ENCODE measurements at places on chromosomes 5 and 9.

DNA sequence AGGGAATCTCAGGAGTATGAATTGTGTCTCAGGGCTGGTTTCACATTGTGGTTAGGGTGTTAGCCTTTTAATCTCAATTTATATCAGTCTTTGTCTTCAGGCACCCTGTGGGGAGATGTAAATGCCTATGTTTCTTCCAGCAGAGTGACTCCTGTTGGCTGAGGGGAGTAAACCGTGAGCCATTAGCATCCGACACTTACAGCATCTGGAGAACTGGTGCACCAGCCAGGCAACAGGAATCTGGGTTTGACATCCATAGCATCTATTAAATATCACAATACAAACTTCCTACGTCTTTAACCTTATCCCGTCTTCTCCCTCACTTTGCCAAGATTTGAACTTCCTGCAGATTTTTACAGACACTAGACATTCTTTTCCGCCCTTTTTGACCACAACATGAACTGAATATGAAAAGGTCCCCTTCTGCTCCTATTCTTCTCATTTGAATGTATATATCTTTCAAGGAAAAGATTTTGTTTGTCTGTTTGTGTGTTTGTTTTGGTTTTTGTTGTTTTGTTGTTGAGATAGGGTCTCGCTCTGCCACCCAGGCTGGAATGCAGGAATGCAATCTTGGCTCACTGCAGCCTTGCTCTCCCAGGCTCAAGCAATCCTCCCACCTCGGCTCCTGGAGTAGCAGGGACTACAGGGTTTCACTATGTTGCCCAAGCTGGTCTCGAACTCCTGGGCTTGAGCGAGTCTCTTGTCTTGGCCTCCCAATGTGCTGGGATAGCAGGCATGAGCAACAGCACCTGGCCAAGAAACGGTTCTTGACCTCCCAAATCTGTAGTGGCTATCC is 626.2 kb downstream of the TLR4 start:
- no peak for DNase-seq

DNA sequence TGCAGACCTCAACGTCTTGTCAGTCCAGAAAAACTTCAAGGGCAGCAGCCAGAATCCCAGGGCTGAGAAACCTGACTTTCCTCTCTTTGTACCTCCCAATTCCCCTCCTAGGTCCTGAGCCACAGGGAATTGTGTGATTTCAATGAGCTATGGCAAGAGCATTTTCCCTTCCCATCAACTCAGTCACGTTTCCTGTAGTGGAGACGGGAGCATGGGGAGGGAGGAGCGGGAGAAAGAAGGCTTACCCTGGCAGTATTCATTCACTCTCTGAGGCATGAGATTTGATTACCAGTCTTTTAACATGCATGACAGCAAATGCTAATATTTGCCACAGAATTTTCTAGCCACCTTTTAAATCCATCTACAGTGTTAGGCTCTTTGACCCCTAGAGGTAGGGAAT is 109.4 kb upstream of the TBCA start:
- no peak for DNase-seq

DNA sequence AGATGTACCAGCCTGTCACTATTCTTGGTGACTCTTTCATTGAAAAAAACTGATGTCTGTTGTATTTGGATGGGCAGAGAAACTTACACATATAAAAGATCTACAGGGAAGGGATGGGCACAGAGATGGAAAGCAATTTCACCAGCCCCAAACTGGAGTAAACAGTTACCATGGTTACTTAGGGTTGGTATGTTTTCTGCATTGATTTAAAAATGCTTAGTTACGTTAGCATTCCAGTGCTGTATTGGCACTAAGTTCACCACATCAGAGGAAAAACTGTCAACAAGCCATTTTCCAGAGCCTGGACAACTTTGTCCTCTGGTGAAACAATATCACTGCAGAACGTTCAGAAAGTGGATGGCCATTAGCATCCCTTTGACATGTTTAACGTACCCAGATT is 28.0 kb downstream of the MARCHF3 start:
- no peak for DNase-seq

- DNase-seq: no peak
Observed at GRCh38 chr5:110965773-110966581, 105.5 kb upstream of the TSLP start.

DNA sequence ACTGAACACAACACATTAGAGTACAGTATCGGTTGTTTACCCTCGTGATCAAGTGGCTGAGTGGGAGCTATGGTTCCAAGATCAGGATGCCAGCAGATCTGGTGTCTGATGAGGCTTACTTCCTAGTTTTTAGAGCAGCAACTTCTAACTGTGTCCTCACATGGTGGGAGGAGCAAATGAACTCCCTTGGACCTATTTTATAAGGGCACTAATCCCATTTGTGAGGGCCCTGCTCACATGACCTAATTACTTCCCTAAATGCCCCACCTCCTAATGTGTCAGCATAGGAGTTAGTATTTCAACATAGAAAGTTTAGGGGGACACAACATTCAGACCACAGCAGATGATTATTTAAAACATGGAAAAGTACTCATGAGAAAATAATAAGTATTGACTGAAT is 111.8 kb downstream of the GCNT1 start:
- DNase-seq: no peak

GRCh38 chr5:124665035-124665434 is 81.4 kb downstream of the ZNF608 start:
- no peak for DNase-seq

DNA sequence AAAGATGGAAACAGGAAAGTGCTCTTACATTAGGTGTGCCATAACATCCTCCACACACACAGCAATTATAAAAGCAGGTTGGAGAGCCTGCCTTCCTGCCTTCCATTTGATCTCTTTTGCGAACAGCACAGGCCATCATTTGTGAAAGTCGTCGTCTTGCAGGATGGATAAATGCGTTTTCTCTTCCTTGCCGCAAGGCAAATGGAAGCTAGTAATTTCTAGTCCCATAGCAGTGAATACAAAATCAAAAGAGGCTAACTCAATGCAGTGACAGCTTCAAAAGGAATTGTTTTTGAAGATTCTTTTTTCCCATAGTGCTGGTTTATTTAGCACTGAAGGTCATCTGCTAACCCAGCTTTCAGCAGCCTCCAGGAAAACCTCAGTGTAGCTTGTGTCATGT is 178.8 kb downstream of the GIN1 start:
- DNase-seq: no peak

Measured in NCI-H524 treated with DMSO at 0.1 percent for 48 hours (cell line).